ENCODE measurements at places on chromosomes 16 and 17.

DNA sequence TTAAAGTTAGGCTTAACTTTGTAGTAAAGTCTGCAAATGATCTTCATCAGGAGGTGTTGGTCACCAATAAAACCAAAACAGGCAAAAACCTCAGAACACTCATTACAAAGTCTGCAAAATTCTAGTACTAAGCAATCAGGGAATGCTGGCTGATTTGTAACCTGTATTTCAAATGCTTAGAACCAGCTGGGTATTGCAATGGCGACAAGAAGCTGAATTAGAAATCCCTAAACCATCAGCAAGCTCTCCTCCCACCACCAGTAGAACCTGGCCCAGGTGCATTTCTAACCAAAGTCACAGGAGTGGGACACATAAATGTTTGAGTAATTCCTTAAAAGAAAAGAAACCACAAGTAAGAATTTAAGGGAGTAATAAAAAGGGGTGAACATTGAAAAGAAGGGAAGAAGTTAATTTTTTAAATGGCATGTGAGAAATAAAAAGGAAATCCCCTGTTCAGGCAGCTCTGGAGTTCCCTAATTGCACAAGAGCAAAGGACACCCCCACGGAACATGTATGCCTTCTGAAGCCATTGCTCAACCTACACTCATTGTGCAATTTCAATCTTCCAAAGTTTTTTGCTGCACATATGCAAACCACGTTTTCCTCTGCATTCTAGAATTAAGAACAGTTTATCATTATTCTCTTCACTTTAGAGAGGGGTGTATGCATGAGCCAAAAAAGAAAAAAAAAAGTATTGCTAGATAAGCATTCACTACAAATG is 102.9 kb downstream of the HIC1 start:
- no peak for DNase-seq

GRCh38 chr16:15885560-15886001 is 2.8 kb downstream of the CEP20 start:
- DNase-seq, result no peak

GRCh38 chr16:71537643-71538042 is 11.4 kb downstream of the CHST4 start:
- DNase-seq, result no peak

- no peak for DNase-seq
Measured at GRCh38 chr17:34406226-34406625, 43.2 kb upstream of the CCL1 start.

DNA sequence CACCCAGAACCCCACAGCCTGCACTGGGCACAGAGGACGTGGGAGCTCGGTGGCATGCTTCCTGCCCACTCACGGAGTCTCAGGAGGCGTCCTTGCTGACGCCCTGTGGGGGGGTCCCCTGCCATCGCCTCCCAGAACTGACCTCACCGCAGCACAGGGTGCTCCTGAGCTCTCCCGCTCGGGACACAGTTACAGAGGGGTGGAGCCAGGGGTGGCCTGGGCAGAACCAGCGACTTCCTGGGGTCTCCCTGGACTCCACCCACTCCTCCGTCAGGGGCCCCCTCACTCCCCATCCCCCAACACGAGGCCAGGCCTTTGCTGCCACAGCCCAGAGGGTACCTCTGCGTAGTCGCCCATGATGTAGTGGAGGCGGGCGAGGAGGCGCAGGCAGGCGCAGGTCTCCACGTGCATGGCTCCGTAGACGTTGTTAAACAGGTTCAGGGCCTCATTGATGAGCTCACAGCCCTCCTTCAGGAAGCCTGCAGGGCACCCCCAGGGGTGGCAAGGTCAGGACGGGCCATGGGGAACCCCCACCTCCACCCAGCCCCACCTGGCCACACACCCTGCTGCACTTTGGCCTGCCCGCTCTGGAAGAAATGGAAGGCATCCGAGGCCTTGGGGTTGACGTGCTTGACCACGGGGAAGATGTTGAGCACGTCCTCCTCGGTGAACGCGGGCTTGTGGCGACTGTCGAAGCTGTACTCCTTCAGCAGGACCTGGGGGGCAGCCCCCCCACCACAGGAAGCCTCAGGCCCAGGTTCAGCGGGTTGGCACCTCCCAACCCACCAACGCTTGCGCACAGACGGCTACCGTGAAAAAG is 17.8 kb downstream of the CLUH start:
- no peak for DNase-seq

- no peak for DNase-seq
Measured at GRCh38 chr17:65047941-65048340, 8.6 kb downstream of the GNA13 start.

DNA sequence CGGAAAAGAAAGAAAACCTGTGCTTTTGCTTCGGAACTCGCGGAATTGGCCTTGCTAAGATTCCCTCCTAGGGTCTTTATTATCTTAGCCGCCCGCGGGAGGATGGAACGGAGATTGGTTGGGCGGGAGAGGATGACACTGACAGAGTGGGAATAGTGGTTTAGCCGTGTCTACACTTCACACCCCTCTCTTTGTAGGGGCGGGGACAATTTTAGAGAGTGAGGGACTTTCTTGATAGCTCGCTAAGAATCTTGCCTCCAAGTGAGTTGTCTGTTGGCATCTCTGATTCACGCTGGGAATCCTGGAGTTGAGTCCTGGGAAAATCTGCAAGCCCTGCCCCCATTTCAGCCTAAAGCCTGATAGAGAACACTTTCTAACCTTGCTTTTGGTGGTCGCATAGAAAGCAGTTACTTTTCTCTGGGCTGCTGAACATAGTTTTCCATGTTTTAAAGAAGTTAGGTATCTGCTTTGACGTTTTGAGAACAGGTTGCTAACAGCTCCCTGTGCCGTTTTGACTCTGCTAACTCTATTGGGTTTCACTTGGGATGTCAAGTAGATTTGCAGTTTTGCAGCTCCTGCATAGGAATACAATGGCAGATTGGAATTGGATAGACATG is 697 bp downstream of the NOL11 start:
- no peak for DNase-seq

- DNase-seq, result no peak
Measured at GRCh38 chr17:77408284-77408683, 267.5 kb downstream of the SEC14L1 start.

DNA sequence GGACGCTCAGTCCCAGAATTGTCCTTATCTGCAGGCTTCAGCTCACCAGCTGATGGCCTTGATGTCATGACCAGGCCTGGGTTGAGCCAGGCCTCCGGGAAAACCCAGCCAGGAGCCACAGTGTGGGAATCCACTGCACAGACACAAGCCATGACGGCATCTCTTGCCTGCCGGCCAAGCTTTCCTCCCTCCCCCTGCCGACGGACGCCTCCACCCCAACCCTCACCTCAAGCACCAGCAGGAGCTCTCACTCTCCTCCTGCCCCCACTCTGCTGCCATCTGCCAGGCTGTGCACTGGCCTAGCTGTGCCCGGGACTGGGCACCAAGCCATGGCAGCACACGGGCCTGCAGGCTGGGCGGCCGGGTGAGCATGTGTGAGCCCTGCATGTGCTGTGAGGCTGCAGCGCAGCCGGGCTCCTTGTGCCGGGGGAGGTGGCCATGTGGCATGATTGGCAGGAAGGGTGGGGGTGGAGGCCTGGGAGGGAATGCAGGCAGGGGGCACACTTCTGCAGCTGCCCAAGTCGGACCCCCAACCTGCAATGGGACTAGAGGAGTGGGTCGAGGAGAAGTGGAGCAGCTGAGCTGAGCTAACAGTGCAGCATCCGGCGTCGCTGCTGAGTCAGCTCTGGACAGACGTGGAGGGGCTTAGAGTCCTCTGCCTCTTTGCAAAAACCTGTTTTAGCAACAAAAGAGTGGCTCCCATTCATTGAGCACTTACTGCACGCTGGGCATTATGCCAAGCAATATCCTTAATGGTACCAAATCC is 268.5 kb downstream of the CBLN1 start:
- DNase-seq, result no peak

DNA sequence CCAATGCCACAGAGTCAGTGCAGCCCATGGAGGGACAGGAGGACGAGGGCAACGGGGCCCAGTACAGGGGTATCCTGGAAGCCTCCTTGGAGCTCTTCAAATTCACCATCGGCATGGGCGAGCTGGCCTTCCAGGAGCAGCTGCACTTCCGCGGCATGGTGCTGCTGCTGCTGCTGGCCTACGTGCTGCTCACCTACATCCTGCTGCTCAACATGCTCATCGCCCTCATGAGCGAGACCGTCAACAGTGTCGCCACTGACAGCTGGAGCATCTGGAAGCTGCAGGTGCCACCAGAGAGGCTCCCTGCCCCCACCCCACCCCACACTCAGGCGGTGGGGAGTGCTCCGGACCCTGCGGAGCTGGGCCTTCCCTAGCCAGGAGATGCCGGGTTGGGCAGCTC is 16.6 kb downstream of the TRPV2 start:
- DNase-seq, result no peak

- no peak for DNase-seq
Measured at GRCh38 chr17:73875346-73875745, 231.1 kb upstream of the SDK2 start.

DNA sequence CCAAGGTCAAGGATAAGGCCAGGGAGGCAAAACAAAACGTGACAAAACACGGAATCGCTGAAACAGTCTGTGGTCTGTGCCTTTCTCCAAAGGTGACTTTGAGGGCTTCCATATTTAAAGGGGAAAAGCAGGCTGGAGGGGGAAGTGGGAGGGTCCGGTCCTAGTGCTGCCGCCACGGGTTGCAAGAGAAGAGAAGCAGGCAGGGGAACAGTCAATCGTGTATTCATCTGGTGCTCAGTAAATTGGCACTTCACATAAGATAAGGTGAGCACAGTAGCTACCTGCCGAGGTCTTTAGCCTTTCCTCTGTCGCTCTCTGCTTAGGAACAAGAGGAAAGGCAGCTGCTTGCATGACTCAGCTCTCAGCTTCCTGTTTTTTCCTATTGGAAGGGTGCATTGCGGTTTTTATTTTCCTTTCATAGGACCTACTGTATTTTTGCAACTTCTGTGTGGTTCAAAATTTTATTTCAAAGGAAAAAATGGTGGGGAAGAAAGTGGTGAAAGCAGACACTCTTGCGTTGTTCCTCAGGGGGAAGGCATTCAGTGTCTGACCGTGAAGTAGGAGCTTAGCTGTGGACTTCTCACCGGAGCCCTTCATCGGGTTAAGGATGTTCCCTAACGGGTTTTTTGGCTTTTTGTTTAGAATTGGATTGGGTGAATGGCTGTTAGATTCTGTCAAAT is 7.1 kb upstream of the LGALS3BP start:
- DNase-seq, result no peak

DNA sequence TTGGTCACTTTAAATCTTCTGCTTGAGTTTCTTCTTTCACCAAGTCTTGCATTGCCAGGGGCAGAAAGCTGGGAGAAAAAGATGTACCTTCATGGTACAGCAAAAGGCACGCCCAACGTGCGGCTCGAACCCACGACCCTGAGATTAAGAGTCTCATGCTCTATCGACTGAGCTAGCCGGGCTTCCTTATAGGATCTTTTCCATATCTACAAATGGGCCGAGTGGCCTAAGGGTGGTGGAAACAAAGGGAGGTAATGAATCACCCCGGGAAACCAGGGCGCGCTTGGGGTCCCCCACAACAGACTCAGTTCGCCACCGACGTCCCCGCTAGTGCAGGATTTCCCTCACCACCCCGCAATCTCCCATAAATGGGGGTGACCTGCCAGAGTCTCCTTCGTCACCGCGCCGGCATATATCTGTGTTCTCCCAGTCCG is 7.5 kb upstream of the OR1F1 start:
- DNase-seq, result no peak

GRCh38 chr17:38741461-38741860 is 6.7 kb downstream of the PCGF2 start:
- no peak for DNase-seq

DNA sequence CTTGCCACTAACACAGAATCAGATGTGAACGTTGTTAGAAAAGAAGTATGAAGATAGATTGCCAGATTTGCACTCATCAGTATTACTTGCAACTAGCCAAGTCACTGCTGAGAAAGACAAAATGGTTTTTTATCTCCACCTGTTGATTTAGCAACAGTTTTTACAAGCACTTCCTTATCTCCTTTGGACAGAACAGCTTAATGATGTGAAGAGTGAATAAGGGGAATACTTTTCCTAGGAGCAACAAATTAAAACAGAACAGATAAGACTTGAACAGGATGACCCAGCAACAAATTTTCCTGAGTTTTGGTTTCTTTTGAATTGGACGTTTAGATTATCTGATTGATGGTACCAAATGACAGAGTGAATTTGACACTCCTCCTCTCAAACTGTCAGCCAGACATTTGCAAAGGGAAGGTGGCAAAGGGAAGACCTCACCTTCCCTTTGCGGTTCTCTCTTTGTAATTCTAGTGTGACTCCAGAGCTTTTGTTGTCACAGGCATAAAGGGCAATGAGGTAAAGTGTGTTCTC is 130.6 kb downstream of the NLK start:
- DNase-seq, result no peak

DNA sequence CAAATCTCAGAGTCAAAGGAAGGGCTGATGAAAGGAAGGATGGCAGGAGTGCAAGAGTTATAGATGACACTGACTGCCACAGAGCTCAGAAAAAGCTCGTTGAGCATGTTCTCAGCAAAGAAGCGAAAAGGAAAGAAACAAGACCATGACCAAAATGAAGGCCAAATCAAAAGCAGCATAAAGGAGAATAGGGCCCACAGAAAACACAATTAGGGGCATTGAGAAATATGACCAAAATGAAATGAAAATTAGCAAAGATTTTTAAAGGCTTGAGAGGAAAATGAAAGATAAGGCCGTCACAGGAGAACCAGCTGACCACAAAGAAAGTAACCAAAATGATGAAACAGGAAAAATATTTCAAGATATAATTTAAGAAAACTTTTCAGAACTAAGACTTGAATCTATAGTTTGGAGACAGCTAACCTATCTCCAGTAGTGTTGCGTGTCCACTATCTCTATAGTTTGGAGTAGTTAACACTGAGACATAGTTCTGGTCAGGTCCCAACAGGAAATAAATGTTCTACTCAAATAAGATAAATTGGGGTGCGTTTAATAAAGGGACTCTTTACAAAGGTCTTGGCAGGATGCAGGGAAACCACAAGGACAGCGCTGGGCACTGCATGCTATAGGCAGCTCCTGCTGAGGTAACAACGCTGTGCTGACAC is 7.9 kb downstream of the PRSS54 start:
- DNase-seq, result no peak

DNA sequence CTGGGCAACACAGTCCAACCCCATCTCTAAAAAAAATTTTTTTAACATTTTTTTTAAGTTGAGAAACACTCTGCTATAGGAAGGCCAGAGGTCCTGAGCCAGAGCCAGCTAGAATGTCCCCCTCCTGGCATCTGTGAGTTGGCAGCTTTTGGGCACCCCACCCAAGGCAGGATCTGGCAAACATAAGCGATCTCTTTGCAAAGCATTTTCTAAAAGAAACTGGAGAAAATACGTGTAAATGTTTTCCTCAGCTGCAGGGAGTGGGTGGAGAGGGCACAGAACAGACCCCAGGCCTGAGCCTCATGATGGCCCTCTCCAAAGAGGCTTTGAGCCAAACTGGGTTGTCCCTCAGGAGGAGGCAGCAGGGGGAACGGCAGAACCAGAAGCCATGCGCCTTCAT is 11.7 kb downstream of the CAVIN1 start:
- no peak for DNase-seq

- no peak for DNase-seq
Measured at GRCh38 chr17:16306211-16306610, 47.1 kb downstream of the CENPV start.

GRCh38 chr17:44752953-44753861 is 5.6 kb upstream of the ADAM11 start:
- DNase-seq, result no peak

- peak; percentile 1 for DNase-seq
Measured at GRCh38 chr16:74862743-74863244, 88.2 kb upstream of the FA2H start.

- no peak for DNase-seq
Measured at GRCh38 chr17:17502741-17503565, 6.8 kb upstream of the RASD1 start.
